ENCODE measurements at places on chromosomes 3 and 15.

DNA sequence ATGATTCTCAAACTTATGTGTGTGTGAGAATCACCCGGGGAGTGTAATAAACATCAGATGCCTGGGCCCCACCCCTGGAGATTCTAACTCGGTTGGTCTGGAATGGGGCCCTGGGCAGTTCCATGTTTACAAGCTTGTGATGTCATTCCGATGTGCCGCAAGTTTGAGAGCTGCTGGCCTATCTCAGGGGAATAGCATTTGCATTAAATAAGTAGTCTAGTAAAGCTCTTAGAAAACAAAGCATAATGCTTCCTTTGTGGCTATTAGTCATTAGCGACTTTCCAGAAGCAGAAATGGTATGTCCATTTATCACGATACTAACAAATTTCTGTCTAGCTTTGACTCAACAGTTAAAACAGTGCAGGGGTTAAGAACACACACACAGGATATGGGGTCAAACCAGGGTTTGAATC is 20.9 kb downstream of the PGBD4 start:
- DNase-seq, result peak; percentile 75

GRCh38 chr3:178536211-178537079 is at the start of gene KCNMB2:
Gene KCNMB2, plus strand, starts transcription at chr3:178536436.
- DNase-seq, result no peak

GRCh38 chr15:64891561-64891960 is 20.1 kb upstream of the ANKDD1A start:
- DNase-seq, result no peak

GRCh38 chr3:119236756-119237155 is 3.9 kb downstream of the B4GALT4 start:
- DNase-seq, result no peak

DNA sequence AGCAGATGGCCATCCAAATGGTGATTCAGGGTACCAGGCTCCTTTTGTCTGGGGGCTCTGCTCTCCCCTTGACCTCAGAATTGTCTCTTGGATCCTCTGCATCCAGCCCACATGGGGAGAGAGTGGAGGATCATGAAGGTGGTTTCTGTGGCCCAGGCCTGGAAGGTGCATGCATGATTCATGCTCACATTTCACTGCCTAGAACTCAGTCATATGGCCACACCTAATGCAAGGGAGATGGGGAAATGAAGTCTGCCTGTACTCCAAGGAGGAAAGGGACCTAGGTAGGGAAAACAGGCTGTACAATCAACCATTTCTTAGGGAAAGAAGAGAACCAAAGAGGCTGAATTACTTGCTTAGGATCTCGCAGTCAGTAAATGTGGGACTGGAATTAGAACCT is 15.1 kb downstream of the HRG start:
- no peak for DNase-seq

GRCh38 chr3:28316226-28316625 is 32.3 kb upstream of the ZCWPW2 start:
- no peak for DNase-seq

- DNase-seq, result no peak
Observed at GRCh38 chr3:188446014-188446413, 292.1 kb downstream of the LPP start.

DNA sequence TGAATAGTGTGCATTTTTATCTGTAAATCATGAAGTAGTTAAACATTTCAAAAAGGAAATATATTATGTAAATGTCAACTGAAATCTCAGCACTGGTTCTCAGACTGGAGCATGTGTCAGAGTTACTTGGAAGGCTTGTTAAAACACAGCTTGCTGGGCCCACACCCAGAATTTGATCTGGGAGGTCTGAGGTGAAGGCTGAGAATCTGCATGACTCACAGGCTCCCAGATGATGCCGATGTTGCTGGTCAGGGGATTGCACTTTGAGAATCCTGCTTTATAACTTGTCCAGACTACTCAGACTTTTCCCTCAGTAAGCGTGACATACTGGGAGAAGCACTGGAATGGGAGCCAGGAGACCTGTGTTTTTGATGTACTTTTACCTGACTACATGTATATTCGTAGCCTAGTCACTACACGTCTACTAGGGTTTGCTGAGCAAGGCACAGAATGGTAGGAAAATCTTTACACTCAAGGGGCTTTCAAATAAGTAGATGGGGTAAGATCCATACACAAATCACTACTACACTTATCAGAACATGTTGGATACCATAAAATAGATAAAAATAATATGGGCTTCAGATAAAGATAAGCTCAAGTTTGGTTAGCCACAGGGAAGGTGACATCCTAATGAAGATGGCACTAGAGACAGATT is 77.1 kb upstream of the MEX3B start:
- DNase-seq, result peak; percentile 97

GRCh38 chr3:73734211-73735089 is 109.7 kb upstream of the PDZRN3 start:
- DNase-seq, result no peak

- no peak for DNase-seq
Observed at GRCh38 chr3:33879540-33879939, 81.1 kb downstream of the PDCD6IP start.

DNA sequence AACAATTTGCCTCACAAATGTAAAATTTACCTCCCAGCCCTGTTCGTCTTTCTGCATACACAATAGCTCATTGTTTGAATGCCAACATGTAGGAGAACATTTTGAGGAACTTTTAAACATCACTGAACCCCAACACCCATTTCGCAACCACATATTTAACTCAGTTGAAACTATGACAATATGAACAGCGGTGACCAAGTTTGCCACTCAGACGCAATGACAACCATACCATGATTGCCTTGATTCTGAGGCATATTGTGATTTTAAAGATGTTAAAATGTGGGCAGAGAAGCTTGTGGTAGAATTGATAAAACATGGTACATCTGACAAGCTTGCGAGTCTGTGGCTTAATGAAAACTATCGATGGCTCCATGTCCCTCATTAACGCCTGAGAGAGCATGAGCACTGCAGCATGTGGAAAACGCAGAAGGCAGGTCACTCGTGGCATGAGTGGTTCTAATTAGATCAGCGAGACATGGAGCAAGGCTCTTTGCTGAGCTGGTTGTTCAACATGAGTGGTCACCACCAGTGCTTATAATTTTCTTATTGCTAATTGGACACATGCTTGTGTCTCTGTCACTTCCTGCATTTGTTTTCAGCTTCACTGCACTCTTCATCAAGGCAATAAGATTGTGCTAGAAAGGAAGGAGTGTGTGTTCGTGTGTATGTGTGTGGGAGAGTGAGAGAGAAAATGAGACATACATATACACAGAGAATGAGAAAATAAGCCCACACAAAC is 116.8 kb downstream of the CHST2 start:
- peak; percentile 7 for DNase-seq

DNA sequence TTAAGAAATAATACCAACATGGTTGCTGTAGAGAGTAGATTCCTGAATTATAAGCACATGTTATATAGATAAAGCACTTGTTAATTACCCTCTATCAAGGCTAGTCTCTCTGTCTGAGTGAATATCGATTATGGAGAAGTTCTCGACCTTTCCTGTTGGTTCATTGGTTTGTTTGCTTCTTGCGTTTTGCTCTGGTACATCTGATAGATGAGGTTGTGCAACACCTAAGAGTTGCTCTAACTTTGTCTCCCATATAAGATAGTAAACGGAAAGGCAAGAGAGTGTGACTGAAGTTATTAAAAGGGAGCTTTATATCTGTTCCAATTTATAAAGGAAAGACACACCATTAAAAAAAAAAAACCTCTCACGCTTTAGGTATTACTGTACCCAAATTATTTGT is 69.0 kb downstream of the PYDC2 start:
- DNase-seq, result no peak

DNA sequence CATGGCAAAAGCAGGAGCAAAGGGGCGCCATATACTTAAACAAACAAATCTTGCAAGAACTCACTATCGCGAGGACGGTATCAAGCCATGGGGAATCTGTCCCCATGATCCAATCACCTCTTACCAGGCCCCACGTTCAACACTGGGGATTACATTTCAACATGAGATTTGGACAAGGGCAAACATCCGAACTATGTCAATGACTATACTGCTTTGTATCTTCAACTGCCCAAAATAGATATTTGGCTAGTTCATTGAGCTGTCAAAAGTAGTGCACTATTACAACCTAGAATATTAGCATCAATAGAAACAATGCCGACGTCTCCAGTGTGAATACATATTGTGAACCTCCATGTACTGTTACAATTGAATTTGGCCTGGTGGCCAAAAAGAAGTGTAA is 760.4 kb downstream of the MCTP2 start:
- no peak for DNase-seq

- peak; percentile 16 for DNase-seq
Observed at GRCh38 chr15:76431971-76432370, 95.4 kb downstream of the ISL2 start.

DNA sequence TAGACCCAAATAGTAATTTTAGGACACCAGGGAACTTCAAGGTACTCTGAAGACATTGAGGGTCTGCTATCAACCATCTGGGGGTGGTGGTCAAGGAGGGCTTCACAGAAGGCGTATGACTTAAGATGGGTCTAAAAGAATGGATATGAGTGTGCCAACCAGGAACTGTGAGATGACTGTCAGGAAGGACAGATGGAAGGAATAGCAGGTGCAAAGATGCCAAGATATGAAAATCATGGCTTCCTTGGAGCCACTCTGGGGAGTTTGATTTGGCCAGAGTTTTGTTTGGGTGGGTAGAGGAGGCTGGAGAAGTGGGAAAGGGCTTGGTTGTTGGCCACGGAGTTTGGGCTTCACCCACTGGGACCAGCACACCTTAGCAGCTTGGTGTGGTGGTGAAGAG is 21.2 kb downstream of the CDCP1 start:
- DNase-seq, result no peak

- no peak for DNase-seq
Observed at GRCh38 chr15:41559239-41559782, 299 bp downstream of the TYRO3 start.

GRCh38 chr3:119973018-119973646 is 121.1 kb downstream of the GSK3B start:
- DNase-seq, result no peak
